Activated CD4-positive, alpha-beta memory T cell treated with anti-CD3 and anti-CD28 coated beads for 36 hours (primary cell): ENCODE measurements at places on chromosomes 6 and 20.

- no peak for DNase-seq
Observed at GRCh38 chr6:45388328-45388727, 10.6 kb upstream of the SUPT3H start.

DNA sequence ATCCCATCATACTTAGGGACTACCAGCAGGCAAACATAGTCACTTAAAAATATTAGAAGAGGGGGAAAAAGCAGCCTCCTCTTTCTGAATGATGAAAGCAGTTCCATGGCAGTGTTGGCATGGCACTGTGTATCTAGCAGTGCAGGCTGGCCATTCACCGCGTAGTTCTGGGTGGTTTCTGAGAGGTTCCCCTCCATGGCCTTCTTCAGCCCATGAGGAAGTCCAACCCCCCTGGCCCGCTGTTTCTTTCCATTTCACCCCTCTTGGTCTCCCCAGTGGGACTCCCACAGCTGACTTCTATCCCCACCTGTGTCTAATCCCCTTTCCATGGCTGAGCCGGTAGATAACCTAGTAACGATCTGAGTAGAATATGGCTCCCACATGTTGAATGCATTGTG, 17.0 kb downstream of the PPARD start:
- DNase-seq = no peak

- DNase-seq = no peak
Observed at GRCh38 chr6:118902726-118903125, 8.8 kb downstream of the ASF1A start.

GRCh38 chr6:147991961-147992360, 350.7 kb upstream of the SASH1 start:
- no peak for DNase-seq

GRCh38 chr20:32495217-32495565, 89.9 kb downstream of the NOL4L start:
- no peak for DNase-seq
